Stimulated activated CD4-positive, alpha-beta T cell treated with anti-CD3 and anti-CD28 coated beads, Interleukin-2, amount 100 ng/mL, for 24 hours (primary cell): ENCODE measurements at places on chromosomes 7 and 10.

DNA sequence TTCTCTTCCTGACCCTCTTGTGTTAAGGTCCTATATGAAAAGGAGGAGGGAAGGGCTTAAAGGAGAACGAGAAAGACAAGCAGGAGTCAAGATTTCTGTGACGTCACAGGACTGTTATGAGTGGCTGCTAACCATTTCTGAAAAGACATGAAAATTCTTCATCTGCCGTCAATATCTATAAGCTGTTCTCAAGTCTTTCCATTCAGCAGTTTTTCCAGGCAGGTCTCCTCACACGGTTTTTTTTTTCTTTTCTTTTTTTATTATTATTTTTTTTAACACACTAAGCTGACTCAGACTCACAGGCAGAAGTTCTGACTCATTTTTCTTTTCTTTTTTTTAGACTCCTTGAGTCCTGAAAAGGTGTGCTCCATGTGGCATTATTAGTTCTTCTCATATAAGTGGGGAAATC lies 72.0 kb downstream of the DGKI start:
- no peak for DNase-seq

- DNase-seq = no peak
Measured at GRCh38 chr10:82674036-82674435, 799.0 kb downstream of the NRG3 start.

- DNase-seq = no peak
Measured at GRCh38 chr7:132790104-132790503, 213.8 kb upstream of the PLXNA4 start.

GRCh38 chr7:55569797-55570196 lies 2.5 kb downstream of the VOPP1 start:
- DNase-seq = peak; percentile 67

- DNase-seq = no peak
Measured at GRCh38 chr7:41294556-41295454, 408.1 kb downstream of the INHBA start.

- no peak for DNase-seq
Measured at GRCh38 chr7:39921506-39922175, 28.4 kb upstream of the CDK13 start.

DNA sequence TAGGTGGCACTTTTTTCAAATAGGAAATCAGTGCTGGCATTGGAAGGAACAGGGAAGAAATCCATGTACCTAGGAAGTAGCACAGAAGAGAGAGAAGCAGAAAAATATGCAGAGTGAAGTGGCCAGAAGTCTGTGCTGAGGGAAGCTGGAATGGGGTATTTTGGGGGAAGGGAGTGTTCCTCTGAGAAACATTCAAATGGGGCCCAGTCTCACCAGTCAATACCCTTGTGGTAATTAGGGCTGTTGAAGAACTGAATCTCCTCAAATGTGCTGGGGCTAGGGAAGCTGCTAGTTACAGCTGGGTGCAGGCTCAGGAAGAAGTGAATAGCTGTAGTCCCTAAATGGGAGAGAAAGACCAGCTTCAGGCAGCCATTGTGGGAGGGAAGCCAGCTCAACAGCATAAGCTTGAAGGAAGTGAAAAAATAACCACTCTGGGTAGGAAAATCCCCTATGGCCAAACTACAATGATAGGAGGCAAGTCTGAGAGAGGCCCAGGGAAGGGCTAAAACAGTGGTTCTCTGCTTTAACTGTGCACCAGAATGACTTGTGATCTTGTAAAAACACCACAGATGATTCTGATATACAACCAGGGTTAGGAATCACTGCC lies 7.6 kb downstream of the NDST2 start:
- DNase-seq = no peak

- DNase-seq = no peak
Measured at GRCh38 chr7:108308276-108308675, 148.0 kb downstream of the NRCAM start.

DNA sequence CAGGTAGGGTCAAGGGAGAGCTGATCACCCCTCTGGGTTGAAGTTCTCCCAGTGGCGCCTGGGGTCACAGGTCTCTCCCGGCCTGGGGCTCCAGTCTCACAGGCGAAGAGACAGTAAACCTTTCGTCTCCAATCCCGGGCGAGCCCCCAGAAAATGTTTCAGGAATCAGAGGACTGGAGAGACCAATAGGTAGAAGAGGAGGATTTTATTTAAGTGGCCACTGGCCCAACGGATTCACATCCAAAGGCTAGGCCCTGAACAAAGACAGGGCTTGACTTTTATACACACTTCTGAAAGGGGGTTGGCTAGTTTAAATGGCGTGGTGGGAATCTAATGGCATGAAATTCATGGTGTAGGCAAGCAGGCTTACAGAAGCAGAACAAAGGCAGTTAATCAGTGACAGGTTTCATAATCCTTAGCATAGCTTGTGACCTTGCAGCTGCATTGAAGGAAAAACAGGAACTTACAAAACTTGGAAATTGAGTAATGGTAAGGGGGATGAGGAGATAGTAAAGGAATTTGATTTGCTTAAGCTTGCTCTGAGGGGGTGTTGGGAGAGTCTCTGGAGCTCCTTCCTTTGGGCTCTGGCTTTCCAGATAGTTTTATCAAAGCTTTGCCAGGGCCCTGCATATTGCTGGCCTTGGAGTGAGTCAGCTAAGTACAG lies 105.5 kb downstream of the TRIM24 start:
- no peak for DNase-seq

DNA sequence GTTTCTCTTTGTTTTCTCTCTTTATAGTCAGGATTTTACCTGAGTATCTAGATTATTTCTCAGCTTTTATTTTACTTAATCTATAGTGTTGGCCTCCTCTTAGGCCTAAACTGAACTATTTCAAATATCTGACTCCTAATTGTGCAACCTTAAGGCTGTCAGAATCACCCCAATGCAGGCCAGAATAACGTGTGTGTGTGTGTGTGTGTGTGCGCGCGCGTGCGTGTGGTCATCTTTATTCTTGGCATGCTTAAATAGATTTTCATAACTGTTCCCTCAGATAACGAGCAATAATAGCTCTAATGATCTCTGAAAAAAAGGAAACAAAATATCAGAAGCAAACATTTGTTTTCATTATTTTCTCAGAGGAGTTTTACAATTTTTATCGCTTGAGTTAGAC lies 92.4 kb downstream of the PCDH15 start:
- no peak for DNase-seq

DNA sequence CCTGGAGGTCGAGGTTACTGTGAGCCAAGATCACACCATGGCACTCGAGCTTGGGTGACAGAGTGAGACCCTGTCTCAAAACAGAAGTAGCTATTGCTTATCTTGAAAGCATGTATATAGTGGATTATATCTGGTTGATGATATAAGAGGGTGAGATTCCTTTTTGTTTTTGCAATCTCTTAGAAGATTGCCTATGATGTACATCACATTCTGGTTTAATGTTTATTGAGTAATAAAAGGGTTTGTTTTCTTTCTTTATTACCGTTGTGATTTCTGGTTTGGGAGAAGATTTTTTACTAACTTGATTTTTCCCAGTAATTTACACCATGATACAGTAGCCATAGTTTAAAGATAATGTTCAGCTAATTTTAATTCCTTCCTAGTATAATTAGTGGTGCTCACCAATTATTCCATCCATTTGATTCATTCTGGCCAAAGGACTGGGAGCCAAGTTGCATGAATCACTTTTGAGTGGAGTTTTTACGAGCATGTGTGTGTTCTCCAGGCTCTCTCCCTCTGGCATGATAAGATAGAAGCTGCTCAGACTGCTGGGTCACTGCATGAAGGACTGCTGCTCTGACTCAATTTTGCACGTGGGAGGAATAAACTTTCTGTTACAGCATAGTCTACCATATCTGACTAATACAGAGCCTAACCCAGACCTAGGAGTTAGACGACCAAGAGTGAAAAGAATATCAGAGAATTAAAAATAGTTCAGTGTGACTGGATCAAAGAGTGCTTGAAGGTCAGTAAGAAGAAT lies 13.5 kb upstream of the TSPAN13 start:
- no peak for DNase-seq

- DNase-seq = no peak
Measured at GRCh38 chr10:107969936-107970335, 805.4 kb upstream of the SORCS1 start.

DNA sequence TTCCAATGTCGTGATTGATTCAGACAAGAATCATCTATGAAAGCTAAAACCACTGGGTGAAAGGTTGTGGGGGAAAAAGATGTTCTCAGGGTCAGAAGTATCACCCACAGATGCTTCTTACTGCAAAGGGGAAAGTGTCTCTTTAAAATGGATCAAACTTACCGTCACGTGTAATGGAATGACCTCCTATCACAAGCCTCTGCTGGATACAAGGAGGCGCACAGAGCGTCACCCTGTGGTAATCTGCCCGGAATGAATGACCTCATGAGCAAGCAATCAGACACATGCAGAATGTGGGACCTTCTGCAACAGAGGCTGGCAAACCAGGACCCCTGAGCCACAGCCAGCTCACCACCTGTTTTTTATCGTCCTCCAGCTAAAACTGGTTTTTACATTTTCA lies 33.0 kb downstream of the WIPF3 start:
- DNase-seq = no peak

- DNase-seq = no peak
Measured at GRCh38 chr7:132270517-132270916, 305.8 kb downstream of the PLXNA4 start.

GRCh38 chr7:156725936-156726335 lies 85.4 kb downstream of the RNF32 start:
- no peak for DNase-seq

DNA sequence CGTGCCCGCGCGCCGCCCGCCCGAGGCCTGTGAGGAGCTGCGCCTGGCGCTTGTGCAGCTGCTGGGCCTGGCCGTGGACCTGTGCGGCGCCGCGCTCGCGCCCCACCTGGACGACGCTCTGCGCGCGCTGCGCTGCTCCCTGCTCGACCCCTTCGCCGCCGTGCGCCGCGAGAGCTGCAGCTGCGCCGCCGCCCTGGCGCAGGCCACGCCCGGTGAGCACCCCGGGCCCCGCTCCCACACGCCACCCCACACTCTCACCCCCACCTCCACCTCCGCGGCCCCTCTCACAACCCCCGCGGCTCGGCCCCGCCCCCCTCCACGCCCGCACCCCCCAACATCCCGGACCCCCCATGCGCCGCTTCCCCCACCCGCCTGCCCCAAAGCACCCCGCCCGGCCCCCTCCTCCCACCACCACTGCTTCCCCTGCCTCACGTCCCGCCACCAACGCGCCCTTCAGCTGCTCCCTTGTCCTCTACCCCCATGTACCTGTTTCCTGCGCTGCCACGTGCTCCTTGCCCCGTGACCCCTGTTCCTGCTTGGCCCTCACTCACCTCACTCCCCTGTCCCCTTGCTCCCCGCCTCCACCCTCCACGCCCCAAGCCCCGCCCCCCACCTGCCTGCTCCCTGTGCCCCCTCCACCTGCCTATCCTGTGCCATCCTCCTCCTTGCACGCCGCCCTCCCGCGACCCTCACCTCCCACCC lies at the start of gene PRKAR1B:
PRKAR1B (minus strand) TSS at position 178 of the 702 bp plus-strand sequence. CDS start 15,776 bp downstream, outside the sequence.
- peak; percentile 47 for DNase-seq

- no peak for DNase-seq
Measured at GRCh38 chr7:22671177-22671879, 55.7 kb upstream of the IL6 start.

GRCh38 chr7:15334536-15335263 lies 227.1 kb downstream of the AGMO start:
- DNase-seq = no peak

- DNase-seq = peak; percentile 80
Measured at GRCh38 chr7:26061678-26062603, 90.1 kb upstream of the NFE2L3 start.

GRCh38 chr10:48796713-48797245 lies 112.1 kb downstream of the WDFY4 start:
- DNase-seq = no peak

GRCh38 chr7:159014297-159015062 lies 130.2 kb downstream of the VIPR2 start:
- no peak for DNase-seq

DNA sequence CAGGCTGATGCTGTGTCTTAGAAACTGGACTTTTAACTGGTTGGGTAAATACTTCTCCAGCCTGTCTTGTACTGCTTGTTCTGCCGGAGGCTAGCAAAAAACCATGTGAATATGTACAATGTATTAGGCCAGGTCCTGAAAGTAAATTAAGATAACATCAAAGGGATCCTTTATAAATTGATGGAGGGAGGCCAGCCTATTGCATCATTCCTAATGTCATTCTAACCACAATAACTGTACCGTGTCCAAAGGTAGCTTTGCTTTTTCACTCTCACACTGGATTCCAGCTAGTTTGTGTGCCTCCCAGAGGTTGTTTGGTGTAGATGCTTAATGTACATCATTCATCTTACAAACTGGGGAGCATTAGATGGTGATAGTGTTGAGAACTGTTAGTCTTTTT lies 91.2 kb upstream of the SEM1 start:
- DNase-seq = no peak

DNA sequence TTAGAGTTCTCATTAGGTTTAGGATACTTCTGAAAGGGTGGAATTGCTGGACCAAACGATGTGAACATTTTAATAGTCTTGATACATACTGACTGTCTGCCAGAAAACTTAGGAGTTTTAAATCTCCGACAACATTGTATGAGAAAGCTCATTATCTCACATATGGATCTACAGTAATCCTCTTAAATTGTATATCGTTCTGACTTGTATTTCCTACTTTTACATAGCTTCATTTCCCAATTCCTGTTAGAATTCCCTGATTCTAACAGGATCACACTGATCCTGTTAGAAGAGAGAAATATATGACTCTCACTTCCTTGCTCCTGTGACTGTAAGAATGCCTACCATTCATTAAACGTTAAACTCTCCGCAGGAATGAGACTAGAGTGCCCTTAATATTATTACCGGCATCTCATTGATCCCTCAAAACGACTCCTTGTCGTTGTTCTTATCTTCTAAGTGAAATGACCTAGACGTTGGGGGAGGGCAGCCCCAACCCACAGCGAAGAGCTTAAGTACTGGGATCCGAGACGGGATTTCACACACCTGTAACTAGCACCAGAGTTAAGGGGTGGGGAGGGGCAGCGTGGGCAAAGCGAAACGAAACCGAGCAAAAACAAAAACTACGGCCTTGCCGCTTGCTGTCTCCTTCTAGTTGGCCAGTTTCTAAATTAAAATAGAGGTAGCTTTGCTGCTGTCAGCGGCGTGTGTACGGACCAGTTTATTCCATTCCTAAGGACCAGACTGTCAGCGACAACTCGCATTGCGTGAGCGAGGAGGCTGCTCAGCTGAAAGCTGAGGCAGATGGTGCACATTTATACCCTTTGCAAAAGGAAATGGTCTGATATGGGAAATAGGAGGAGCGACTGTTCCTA lies 678 bp upstream of the TMEM106B start:
- DNase-seq = no peak

GRCh38 chr7:140911746-140912145 lies 13.0 kb downstream of the BRAF start:
- DNase-seq = no peak

GRCh38 chr10:125006921-125007426 lies 65.1 kb downstream of the ZRANB1 start:
- DNase-seq = no peak

DNA sequence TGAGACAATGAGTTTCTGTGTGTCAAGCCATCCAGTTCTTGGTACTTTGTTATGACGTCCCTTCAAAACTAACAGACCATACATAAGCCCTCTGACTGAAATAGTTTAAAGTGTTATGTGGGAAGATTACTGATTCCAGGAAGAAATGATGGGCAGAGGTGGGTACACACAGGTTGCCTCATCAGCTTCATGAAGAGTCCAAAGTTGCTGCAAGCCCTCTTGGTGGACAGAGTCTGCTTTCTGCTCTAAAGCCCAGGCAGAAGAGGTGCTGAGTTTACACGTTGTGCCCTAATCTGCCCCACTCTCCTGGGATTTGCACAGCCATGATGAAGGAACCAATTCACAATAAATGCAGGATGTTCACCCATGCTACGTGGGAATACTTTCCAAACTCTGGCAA lies 187.4 kb downstream of the PARD3 start:
- DNase-seq = no peak
